Omental fat pad (tissue), 4 donors: ENCODE measurements at places on chromosomes 7 and 10. TPM values are rescaled to one million over a fixed set of nuclear protein-coding genes. Genes with fewer than 3 reads are reported as not detected.

DNA sequence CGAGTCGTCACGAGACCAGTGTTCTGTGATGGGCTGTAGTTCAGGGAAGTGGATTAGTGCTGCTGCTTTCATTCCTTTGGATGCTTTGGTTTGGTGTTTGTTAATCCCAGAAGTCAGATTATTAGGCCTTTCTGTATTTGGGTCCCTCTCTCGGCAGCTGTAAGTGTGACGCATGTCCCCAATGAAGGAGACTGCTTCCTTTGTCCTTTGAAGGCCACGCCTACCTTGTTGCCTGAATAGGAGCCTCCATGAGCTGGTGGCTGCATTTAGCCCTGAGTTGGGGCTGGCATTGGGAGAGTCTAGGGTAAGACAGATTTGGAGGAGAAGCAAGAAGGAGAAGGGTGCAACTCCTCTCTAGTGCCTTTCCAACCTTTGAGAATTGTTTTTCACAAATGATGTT is 34.5 kb downstream of the DOCK1 start:
- no peak for DNase-seq

Gene TSPAN33
- 7.2 TPM for total RNA-seq

DNA sequence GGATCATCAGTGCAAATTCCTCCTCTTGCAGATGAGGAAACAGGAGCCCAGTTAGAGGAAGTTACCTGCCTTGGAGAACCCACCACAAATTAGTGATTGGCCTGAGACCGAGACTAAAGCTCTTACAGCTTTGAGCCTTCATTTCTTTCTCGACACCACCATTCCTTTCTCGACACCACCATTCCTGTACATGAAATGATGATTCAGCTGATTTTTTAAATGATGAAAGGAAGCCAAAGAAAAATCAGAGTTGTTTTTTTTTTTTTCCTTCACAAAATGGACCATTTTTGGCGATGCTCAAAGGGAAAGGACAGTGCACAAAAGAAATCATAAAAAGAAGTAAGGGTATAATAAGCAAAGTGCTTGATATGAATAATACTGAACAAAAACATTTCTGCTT is 1080.2 kb upstream of the AUTS2 start:
- no peak for DNase-seq

- DNase-seq = no peak
These were observed 30.8 kb upstream of the EIF4H start for GRCh38 chr7:74143383-74143782.

- DNase-seq = no peak
These were observed 665 bp downstream of the INSYN2A start for GRCh38 chr10:127195571-127196281.

DNA sequence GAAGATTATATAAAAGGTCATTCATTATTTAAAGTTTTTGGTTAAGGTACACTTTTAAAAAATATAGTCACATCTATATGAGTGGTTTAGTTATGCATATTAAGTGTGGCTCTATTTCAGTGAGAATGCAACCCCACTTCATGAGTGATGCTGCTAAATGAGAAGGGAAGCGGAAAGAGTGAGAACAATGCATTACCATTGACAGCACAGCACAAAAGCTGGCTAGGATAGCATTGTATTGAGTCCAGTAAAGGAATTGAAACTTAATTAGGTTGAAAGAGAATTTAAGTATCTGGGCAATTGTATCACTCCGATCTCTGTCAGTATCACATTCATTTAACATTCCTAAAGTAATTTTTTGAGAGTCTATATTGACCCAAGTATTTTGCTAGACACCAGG is 13.2 kb downstream of the POM121L12 start:
- no peak for DNase-seq

Gene PRR15
- 2.7 TPM for total RNA-seq

GRCh38 chr7:94351703-94352102 is 43.0 kb upstream of the COL1A2 start:
- DNase-seq = no peak

- no peak for DNase-seq
These were observed 18.4 kb downstream of the GIMAP5 start for GRCh38 chr7:150755473-150756099.

Gene SEMA3A
- total RNA-seq = 4.3 TPM

DNA sequence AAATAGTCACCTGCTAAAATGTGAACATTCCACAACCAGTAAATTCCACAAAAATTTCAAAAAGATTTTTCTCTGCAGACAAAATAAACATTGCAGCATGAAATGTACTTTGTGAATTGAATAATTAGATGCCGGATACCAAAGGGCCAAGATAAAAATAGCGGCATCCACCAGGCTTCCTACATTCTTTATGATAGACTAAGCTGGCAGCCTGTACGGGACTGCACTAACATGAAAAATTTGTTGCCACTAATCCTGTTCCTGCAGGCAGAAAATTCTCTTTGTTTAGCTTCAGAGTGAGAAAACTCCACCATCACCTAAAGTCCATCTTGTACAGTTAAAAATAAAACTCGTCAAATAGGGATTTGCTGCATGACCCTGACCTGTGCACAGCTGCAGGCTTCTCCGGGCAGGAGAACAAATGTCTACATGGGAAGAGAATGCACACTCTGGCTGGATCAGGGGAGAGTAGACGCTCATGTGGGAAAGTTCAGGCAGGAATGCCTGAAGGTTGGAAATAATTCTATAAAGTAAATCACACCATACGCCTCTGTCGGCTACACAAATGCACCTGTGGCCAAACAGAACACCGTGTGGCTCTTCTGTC is 15.6 kb upstream of the ADO start:
- DNase-seq = no peak
